ENCODE measurements at places on chromosomes 2 and 18. TPM values are rescaled to one million over a fixed set of nuclear protein-coding genes. Genes with fewer than 3 reads are reported as not detected.

ASPRV1 gene
- 1.2 TPM for total RNA-seq

DNA sequence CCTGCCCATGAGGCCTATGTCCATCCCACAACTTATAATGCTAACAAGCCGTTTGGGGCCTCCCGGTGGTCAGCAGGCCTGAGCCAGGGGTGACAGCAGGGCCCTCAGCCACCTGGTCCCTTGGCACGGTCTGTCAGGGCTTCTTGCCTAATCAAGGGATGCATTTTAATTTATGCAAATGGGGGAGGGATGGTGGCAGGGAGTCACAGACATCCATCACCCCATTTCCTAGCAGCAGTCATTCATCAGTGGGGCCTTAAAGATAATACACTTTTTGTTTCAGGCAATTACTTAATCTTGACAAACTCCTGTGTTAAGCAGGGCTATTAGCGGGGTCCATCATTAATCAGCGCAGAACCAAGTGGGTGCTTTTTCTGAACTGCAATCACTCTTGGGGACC is 174.5 kb downstream of the GLI2 start:
- no peak for DNase-seq

DNA sequence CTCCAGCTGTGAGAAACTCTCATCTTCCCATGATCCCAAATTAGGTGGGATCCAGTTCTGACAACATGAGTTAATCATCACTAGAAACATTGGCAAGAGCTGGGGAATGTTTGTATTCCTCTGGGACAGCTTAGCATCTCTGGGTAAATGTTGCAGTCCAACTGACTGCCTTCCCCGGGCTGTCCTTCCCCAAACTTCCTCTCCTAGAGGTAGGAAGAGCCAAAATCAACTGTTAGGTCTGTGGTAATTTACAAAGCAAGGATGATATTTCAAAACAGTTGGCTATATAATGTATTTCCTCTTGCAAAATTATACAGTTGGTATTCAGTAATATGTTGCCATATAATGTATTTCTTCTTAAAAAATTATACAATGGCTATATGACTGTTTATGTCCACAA is 148.5 kb downstream of the MGAT5 start:
- no peak for DNase-seq

TRABD2A gene
- total RNA-seq: 4.7 TPM

- no peak for DNase-seq
Observed at GRCh38 chr18:54812885-54813284, 15.4 kb upstream of the RAB27B start.

Data from Daoy (cell line).